Stimulated activated CD4-positive, alpha-beta T cell treated with anti-CD3 and anti-CD28 coated beads, Interleukin-1b, Interleukin-23, amount 100 ng/mL, for 1 hour (primary cell): ENCODE measurements at places on chromosomes 6 and 20.

DNA sequence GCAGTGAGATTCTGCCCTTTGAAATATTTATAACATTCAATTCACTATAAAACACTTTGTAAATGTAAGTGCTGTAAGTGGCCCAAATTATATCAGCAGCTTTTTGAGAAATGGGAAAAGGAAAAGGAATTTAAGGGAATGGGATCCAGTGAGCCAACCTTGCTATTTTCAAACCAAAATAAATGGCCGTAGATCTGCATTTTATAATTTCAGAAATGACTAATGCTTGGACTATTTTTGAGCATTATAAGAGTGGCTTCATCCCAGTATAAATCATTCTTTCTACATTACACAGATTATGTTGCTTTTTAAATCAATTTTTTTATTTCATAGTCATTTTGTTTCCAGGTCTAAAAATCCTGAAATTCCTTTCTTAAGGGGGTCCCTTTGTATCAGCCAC lies 49.2 kb downstream of the ANKRD6 start:
- DNase-seq, result no peak

DNA sequence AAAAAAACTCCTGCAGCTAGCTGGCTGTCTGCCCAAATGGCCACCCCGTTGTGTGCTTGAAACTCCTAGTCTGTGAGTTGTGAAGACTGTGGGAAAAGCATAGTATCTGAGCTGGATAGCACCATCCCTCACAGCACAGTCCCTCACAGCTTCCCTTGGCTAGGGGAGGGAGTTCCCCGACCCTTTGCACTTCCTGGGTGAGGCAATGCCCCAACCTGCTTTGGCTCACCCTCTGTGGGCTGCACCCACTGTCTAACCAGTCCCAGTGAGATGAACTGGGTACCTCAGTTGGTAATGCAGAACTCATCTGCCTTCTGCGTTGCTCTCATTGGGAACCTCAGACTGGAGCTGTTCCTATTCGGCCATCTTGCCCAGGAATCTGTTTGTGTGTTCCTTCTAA lies 260.6 kb upstream of the STXBP5 start:
- no peak for DNase-seq

- no peak for DNase-seq
Observed at GRCh38 chr6:11460001-11460668, 77.4 kb upstream of the TMEM170B start.

GRCh38 chr6:1696463-1696850 lies 86.7 kb downstream of the FOXC1 start:
- no peak for DNase-seq

DNA sequence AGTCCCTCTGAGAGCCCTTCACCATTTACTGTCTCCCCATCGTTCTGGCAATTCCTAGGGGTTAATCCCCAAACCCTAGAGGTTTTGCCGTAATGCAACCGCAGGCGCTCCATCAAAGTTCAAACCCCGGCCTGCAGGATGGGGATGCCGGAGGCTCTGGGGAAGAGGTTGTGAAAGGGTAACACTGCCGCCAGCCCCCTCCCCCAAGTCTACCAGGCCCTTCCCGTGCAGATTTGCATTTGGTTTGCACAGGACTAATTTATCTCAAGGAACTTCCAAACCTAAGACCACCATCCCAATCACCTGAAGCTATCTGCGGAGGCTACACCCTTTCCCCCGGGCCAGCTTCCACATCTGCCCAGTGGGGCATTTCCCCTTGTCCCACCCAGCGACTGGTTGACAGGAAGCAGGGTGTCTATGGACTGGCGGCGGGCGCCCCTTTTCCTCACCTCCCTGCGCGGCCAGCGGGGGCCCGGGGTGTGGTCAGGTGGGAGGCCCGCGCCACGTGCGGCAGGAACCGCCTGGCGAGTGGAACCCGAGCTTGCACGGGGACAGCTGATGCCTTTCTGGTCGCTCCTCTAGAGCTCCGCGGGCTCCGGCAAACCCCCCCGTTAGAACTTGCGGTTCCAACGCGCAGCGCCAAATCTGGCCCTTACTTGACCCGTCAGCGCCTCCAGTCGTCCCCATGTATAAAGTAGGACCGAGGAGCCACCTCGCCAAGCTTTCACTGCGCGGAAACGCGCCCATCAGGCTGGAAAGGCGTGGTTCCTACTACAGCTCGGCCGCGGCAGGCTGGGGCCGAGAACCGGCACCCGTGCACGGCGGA lies 9.4 kb upstream of the SLC4A11 start:
- no peak for DNase-seq

DNA sequence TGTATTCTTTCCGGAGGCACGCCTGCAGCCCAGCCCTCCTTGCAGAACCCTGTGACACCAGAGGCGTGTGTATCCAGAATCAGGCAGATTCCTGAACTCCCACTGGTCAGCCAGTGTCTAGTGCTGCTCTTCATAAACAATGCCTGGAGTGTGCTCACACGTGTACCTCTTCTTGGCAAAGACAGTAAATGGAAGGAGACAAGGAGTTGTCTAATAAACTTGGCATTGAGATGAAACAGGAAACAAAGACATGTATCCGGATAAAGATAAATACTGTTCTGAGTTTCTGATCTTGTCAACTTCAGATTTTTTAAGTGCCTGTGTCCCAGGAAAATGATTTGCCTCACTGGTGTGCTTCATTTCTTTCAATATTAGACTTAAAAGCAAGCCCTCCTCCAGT lies 1.7 kb downstream of the RPS6KA2 start:
- DNase-seq, result no peak

DNA sequence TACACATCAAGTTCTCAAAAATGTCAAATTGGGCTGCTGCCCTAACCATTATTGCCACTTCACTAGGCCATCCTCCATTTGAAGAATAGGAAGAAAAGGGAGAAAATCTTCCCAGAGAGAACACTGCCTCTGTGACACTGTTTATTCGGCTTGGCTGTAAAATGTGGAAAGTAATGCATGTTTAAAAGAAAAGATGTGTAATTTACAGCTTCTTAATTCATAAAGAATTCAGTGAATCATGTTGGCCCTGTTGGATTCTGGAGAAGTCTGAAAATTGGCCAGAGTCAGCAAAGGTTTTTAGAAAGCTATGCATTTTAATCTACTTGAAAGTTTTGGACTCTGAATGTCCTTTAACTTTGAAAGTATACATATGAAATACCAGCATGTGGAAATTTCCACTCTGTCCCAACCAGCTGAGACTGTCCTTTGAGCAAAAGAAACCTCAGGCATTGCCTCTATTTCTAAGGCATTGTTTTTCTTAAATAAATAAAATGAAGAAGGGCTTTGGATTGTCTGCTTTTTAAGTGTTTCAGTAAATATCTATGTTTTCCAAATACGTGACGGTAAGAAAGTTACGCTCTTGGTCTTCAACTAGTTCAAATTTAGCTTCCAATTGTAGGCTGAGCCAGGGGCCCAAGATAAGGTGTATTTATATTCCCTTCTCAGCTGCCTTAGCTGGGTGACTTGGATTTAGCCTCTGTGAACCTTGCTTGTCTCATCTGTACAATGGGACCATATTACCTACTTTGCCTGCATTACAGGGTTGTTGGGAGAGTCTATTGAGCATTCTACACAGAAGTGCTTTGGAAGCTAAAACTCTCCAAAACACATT lies 222.2 kb downstream of the UST start:
- no peak for DNase-seq

- no peak for DNase-seq
Observed at GRCh38 chr6:100336876-100337275, 127.8 kb downstream of the SIM1 start.

- DNase-seq, result no peak
Observed at GRCh38 chr6:53741034-53741823, 53.6 kb upstream of the LRRC1 start.

GRCh38 chr6:150514806-150515380 lies 84.8 kb upstream of the PLEKHG1 start:
- DNase-seq, result no peak

DNA sequence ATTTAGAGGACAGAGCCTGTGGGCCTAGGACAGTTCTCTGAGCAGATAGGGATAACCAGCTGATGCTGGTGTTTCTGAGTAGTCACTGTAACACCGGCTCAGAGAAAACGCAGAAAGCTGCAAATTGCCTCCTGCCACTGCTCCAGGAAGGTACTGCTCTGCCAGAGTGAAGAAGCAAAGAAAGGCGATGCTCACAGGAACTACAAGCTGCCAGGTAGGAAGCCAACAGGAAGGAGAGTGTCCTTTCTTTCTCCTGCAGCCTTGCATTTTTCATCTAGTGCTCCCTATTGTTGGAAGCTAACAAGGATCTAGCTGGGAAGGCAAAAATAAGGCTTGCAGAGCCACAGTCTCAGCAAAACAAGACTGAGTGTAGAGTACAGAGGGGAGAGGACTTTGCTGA lies 70.7 kb upstream of the RAB32 start:
- no peak for DNase-seq

DNA sequence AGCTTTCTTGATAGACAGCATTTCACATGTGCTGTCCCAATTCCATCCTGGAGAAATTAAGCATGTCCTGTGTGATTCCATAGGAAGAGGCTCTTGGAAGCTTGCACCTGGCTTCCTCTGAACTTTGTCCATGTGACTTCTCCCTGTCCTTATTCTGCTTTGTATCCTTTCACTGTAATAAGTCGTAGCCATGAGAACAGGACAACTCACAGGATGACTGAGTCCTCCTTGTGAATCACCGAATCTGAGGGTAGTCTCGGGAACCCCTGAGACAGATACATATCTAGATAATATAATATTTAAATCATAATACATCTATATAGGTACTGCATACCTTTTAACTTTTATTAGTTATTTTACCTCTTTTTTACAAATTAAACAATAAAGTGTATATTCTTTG lies 156.7 kb upstream of the THEMIS start:
- DNase-seq, result no peak

GRCh38 chr20:38806855-38807655 lies 1.6 kb downstream of the PPP1R16B start:
- DNase-seq, result no peak

DNA sequence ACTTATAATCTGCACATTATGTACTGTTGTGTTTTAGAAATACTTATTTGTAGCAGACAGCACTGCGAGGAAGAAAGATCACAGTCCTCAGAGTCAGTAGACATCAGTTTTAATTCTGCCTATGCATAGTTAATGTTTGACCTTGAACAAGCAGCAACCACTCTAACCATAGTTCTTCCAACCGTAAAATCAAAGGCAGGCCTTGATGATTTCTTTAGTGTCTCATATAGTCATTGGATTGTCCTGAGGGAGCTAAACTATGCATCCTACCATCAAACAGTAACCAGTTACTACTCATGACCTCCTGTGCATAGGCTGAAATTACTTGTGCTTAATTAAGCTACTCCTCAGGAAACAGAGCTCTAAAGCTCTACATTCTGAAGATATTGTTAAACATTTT lies 294.8 kb upstream of the STXBP5 start:
- DNase-seq, result no peak

DNA sequence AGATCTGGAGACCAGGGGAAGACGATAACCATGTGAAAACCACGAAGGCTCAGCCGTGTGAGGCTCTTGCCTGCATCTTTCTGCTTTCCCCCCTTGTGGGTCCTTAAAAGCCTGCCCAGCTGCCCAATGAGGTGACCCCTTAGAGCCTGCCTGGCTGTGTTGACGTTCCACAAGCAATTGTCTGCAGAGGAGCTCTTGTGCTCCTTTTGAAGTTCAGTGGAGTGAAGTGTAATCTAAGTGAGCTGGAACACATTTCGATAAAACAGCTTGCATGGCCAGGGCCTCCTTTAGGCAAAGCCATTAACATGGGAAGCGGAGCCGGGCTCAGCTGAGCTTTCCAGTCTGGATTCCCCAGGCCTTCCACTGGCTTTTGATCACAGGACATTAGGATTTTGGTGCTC lies 27.3 kb upstream of the TCP11 start:
- DNase-seq, result no peak

GRCh38 chr6:136548582-136549299 lies 1.5 kb downstream of the MAP7 start:
- DNase-seq, result no peak

- DNase-seq, result no peak
Observed at GRCh38 chr6:85429346-85429745, 20.5 kb upstream of the NT5E start.

DNA sequence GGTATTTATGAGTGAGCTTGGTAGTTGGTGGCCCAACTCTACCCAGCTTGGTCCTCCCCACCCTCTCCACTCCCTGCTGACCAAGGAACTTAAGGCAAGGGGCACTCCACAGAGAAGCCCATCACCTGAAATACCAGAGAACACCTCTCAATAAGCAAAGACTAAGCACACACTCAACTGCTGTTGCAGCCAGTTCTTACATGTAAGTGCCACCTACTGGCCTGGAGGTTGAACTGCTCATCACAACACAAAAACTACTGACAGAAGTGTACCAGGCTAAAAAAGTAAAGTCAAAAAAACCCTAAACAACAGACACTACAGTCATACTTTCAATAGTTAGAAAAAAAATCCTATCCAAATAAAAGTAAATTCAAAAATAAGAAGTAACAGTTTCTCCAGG lies 146.2 kb downstream of the FAM83B start:
- no peak for DNase-seq

GRCh38 chr20:10594296-10594868 lies 79.4 kb downstream of the JAG1 start:
- no peak for DNase-seq

DNA sequence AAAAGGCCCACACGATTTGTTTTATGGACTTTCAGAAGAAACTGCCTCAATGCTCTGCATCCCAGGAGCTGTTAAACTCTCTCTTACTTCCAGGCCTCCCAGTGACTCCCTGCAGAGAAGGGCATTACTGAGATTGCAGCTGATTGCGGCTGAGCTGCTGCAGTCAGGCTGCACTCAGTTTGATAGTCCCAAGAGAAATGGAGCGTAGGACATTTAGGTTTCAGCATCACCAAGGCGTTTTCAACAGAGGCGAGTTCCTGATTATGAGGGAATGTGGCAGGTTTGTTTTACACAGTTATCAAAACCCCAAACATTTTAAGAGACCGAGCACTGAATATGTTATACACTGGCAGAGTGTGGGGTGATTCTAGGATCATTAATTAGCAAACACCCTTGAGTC lies 145.6 kb downstream of the TBX18 start:
- DNase-seq, result no peak

- DNase-seq, result no peak
Observed at GRCh38 chr20:10777710-10778109, 103.9 kb upstream of the JAG1 start.

- DNase-seq, result no peak
Observed at GRCh38 chr6:111806165-111806547, 67.1 kb downstream of the FYN start.

DNA sequence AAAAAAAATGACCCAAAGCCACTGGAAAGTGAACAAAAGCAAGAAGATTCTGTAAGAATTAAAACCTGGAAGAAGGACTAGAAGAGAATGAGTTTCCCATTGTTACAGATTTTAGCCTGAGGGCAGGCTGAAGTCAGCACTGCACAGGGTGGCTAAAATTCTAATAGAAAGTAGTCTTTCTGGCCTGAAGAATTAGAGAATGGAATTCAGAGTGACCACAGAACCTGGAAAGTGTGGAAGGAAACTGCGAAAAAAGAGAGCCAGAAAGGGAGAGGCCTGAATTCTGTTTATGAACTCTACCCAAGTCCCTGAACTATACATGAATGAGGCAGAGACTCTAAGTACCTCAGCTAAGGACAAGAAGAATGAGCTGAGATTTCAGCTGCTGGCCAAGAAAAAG lies 38.9 kb upstream of the FILIP1 start:
- DNase-seq, result no peak

- DNase-seq, result no peak
Observed at GRCh38 chr6:155762649-155763048, 307.0 kb upstream of the NOX3 start.
